ENCODE measurements at places on chromosomes 1 and 21. TPM values are rescaled to one million over a fixed set of nuclear protein-coding genes. Genes with fewer than 3 reads are reported as not detected.

LRRC71 gene
- total RNA-seq = not detected

NCAM2 gene
- total RNA-seq = 4.2 TPM

TMEM201 gene
- total RNA-seq = 9.8 TPM

PIGP gene
- 11.5 TPM for total RNA-seq

SPRR2G gene
- total RNA-seq = not detected

SH3D21 gene
- total RNA-seq = 1.7 TPM

KRTAP19-1 gene
- total RNA-seq = not detected

HSPB7 gene
- total RNA-seq = 2.7 TPM

TBCE gene
- 17.9 TPM for total RNA-seq

TTLL7 gene
- total RNA-seq = 3.5 TPM

C21orf58 gene
- total RNA-seq = 3.6 TPM

C1orf105 gene
- total RNA-seq = not detected

SERTAD4 gene
- 0.07 TPM for total RNA-seq

DPT gene
- total RNA-seq = not detected

XCL1 gene
- 0.92 TPM for total RNA-seq

GPR37L1 gene
- total RNA-seq = not detected

HSD11B1 gene
- total RNA-seq = 10.3 TPM

LAMC1 gene
- total RNA-seq = 32.1 TPM

HMCN1 gene
- total RNA-seq = 19.7 TPM

NBPF6 gene
- not detected for total RNA-seq

ANGPTL7 gene
- total RNA-seq = not detected

Data from spleen (tissue), 13 donors.